ENCODE measurements at places on chromosomes 2 and 18. TPM values are rescaled to one million over a fixed set of nuclear protein-coding genes. Genes with fewer than 3 reads are reported as not detected.
A peak's percentile ranks its signal among the peaks of the same experiment; 100 is the strongest.

Gene RGPD6
- 37.3 TPM for polyA plus RNA-seq

Gene LIPG
- polyA plus RNA-seq: 46.6 TPM

Gene RNF152
- polyA plus RNA-seq: 8.0 TPM

Gene LINC00305
- polyA plus RNA-seq: 5.2 TPM

Gene PAX8
- 264 TPM for polyA plus RNA-seq

Gene EIPR1
- polyA plus RNA-seq: 25.7 TPM

Gene GALNT3
- polyA plus RNA-seq: 13.8 TPM

Gene AKAIN1
- polyA plus RNA-seq: 0.34 TPM

Gene WNT6
- polyA plus RNA-seq: 0.44 TPM

Gene NGEF
- 2.0 TPM for polyA plus RNA-seq

GRCh38 chr2:230422149-230422548 lies 6.1 kb downstream of the SP100 start:
- no peak for DNase-seq

- peak; percentile 4 for DNase-seq
Observed at GRCh38 chr18:62486290-62486964, 36.4 kb upstream of the ZCCHC2 start.

GRCh38 chr2:227411320-227411989 lies 23.7 kb upstream of the SCYGR1 start:
- DNase-seq: no peak

GRCh38 chr2:29057006-29057405 lies 17.3 kb downstream of the PCARE start:
- DNase-seq: no peak

- no peak for DNase-seq
Observed at GRCh38 chr2:160408173-160408958, 85.2 kb downstream of the RBMS1 start.

GRCh38 chr2:96663829-96664228 lies 21.3 kb downstream of the FER1L5 start:
- no peak for DNase-seq

- no peak for DNase-seq
Observed at GRCh38 chr2:73176205-73176880, 26.0 kb upstream of the NOTO start.

DNA sequence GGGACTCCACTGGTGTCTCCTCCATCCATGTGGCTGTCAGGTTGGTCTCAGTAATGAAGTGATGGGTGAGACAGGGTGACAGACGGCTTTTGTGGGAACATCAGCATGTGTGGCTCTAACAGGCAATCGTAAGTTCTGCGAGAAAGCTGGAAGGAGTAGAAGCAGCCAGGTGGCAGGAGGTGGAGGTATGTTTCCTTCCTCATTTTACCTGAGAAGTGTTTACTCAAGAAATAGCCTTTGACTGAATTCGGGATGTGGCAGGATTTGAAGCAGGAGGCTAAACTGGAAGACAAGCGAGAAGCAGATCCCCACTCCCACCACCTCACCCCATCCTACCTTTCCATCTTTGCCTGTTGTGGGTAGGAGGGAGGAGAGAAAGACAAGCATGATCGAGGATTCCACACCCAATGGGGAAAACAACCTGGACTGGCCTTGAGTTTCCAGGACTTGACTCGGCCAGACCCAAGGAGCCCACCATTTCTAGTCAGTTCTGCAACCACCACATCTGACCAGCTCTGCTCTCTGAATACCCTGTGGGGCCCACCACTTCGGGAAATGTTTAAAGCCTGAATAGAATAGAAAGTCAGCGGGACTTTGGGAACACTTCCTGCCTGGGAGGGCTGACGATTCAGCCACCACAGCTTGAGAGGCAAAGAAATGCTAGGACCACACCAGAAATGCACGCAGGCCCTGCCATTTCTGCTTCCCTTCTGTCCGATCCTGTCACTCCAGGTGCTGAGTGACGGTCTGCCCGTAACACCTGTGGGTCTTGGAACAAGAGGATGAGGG lies 1.2 kb downstream of the ABCG8 start:
- no peak for DNase-seq

DNA sequence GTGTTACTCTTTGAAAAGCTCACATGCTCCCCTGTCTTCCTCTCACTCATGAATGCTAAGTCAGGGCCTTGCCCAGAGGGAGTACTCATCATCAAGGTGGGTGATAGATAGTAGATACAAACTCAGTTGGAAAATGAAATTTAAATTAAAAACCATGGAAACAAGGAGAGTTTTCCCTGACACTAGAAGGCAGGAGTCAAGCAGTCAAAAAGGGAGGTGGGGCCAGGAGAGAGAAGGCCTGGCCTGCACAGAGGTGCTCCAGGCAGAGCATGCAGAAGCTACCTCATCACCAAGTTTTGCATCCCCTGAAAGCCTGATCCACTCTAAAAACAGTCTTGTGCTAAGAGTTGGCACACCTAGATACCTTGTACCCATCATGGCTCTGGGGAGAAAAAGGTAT lies 143.7 kb downstream of the MYO5B start:
- no peak for DNase-seq
